ENCODE measurements at places on chromosomes 12 and 14.

DNA sequence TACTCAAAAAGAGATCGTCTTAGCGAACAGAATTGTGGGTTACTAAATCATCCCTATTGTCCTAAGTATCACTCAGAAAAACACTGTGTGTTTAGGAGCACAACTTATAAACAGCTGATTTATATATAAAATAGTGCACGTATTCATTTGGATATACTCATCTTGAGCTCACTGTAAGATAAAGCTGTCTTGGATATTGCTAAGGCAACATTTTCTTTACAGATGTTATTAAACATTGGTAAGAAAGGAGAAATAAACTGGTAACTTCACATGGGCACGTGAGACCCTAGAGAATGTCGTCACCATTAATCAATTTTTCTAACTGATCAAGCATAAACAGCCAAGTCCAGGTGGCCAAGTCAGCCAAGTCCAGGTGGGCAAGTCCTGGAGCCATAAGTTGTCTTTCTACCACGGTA, 1.7 kb downstream of the PAWR start:
- no peak for ATAC-seq

DNA sequence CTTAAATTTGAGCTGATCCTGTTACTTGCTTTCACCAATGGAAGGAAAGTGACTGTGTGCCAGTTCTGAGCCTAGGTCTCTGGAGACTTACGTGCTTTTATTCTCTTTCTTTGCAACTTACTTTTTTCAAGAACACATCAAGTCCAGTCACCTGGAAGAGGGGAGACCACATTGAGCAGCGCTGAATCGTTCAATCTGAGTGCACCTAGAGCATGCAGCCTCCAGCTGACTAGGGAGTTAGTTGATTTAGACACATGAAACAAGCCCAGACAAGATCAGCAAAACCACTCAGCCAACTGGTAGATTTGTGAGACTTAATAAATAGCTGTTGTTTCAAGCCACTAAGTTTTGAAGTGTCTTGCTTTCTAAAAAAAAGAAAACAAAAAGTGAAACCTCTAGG, 1014.8 kb upstream of the FBXO33 start:
- ATAC-seq: no peak

GRCh38 chr14:55874785-55875184, 243.4 kb upstream of the PELI2 start:
- no peak for ATAC-seq

- no peak for ATAC-seq
Measured at GRCh38 chr14:69960296-69960695, 81.1 kb downstream of the SMOC1 start.

DNA sequence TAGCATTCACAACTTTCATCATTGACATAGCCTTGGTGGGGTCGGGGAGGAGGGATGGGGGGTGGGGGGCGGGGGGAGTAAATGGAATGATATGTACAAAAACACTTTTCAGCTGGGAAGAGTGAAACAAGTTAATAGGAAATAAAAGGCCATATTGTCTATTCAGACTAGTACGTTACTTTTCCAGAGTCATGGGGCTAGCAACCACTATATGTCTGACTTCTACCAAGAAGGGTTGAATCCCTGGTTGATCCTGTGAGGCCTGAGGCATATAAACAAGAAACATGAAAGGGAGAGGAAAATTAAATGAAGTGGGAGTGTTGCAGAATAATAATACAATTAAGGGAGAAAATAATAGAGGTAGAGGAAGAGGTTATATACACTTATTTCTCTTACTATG, 225.5 kb downstream of the ERC1 start:
- ATAC-seq: no peak

DNA sequence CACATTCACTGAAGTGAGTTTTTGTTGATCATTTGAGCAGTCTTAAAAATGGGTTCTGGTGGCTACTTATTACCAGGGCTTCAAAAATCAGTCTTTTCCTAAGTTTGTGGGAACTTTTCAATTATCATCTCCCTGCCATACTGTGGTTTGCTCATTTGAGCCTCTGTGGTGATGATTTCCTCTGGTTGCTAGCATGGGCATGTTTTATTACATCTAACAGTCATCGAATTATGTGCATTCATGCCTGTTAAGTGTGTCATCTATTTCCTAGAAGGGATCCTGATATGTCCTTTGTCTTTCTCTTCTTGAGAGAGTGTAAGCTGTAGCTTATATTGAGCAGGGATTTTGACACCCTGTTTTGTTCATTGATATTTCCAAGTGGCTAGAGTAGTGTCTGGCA, 116.8 kb downstream of the WIF1 start:
- no peak for ATAC-seq

DNA sequence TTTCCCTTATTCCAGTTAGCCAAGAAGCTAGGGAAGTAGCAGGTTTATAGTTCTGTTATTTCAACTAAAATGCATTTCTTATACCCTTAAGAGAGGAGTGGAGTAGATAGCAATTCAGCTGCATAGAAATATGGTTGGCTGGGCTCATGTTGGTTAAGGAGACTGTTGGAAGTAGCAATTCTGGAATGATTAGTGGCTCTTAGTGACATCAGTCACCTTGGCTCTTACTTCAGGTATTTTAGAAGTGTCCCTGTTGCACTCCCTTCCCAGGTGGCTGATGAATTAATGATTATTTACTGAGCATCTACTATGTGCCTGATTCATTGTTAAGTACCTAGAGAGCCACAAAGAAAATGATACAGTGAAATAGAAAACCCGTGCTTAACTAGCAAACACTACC, 128.1 kb downstream of the MGST1 start:
- no peak for ATAC-seq

DNA sequence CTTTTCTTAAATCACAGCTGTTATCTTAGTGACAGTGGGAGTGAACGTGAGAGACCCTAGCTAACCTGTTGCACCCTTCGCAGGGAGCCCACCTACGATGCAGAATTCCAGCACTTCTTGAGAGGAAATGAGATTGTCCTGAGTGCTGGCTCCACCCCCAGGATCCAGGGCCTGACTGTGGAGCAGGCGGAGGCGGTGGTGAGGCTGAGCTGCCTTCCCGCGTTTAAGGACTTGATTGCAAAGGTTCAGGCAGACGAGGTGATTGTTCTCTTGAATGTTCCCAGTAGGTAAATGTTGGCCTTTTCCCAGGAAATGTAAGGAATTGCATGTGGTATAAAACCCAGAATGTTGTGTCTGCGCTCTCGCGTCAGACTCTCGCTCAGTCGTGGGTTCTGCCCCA, 46.7 kb downstream of the HSP90AA1 start:
- ATAC-seq: no peak

- no peak for ATAC-seq
Measured at GRCh38 chr12:3931206-3931605, 58.0 kb upstream of the PARP11 start.

GRCh38 chr12:116236148-116236731, 41.3 kb downstream of the MED13L start:
- peak; percentile 32 for ATAC-seq

- ATAC-seq: peak; percentile 32
Measured at GRCh38 chr12:77064896-77065360, 441 bp downstream of the E2F7 start.

GRCh38 chr14:36467332-36467731, 52.7 kb downstream of the NKX2-1 start:
- no peak for ATAC-seq

GRCh38 chr12:32344047-32344446, 55.3 kb upstream of the FGD4 start:
- ATAC-seq: no peak

DNA sequence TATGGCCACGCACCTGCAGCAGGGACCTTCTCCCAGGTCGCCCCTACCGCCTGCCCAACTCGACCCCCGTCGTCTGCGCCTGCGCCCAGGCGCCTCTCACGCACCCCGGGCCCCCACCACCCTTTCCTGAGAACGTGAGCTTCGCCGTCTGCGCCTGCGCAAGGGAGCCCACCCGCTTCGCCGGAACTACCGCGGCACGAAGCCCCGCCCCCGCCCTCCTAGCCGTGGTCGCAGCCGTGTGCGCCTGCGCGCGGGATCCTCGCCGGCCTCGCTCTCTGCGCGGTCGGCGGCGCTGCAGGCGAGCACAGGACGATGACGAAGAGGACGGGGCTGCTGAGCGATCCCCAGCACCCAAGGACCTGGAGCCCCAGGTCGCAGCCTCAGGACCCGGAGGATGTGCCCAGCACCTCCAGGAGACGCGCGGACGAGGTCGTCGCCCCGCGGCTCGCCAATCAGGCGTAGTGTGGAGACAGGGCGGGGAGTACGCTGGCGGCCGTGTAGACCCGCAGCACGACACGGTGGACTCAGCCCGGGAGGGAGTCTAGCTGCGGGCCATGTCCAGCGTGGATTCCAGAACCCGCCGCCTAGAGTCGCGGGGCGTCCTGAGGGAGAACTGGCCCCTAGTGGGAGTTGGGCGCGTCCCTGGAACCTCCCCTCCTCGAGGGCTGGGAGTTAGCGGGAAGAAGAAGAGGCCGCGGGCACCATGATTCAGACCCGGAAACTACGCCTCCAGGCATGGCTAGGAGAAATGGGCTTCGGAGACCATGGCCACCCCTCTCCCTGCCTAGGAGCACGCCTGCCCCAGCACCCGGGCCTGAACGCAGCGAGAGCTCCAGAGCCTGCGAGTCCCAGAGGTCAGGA, 1120.8 kb upstream of the TMEM132C start:
- ATAC-seq: peak; percentile 83

- no peak for ATAC-seq
Measured at GRCh38 chr14:103260629-103261124, 73.4 kb upstream of the EIF5 start.

DNA sequence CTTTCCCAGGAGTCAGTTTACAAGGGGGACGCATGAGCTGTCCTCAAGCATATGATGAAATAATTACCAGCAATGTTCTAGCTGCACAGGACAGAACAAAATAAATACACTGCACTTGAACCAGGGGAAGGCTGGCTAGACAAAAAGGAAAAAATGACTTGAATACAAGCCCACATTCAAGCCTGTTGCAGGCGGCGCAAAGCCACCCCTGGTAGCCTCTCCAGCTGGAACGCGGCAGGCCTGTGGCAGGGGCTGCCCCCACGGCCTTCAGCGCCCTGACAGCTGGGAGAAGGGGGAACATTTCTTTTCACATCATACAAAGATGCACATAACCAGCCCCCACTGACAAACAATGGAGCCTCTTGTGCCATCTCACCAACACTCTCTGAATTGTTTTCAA, 57.1 kb downstream of the TRAFD1 start:
- no peak for ATAC-seq

- ATAC-seq: no peak
Measured at GRCh38 chr14:86823581-86823980, 1169.4 kb downstream of the GALC start.

- ATAC-seq: no peak
Measured at GRCh38 chr12:90706036-90706435, 248.9 kb downstream of the CCER1 start.
